ENCODE measurements at places on chromosomes 4 and X. TPM values are rescaled to one million over a fixed set of nuclear protein-coding genes. Genes with fewer than 3 reads are reported as not detected.
A peak's percentile ranks its signal among the peaks of the same experiment; 100 is the strongest.

DNA sequence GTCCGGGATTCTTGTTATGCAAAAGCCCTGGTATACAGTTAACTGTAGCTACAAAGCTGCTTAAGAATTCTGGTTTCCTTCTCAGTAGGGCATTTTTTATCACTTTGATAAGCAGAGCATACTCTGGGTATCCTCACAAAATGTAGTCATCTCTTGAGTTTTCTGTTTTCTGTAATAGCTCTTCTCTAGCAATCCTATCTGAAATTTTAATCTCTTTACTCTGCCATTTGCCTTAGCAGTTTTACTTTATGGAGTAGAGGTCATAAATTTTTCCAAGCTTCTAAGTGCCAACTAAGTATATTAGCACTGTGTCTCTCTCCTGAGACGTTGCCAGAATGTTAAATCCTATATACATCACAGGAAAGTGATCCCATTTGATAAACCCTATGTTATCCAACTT, 28.0 kb upstream of the BANK1 start:
- no peak for DNase-seq
- no peak overlapping the region for H3K27ac ChIP-seq
- no peaks in the 10 kb centered on the region for H3K36me3 ChIP-seq
- no peak overlapping the region for H3K4me3 ChIP-seq
- H3K4me1 ChIP-seq = no peaks in the 10 kb centered on the region
- H3K27me3 ChIP-seq = no peaks in the 10 kb centered on the region

GRCh38 chr4:76235915-76236314, 15.6 kb upstream of the FAM47E start:
- H3K4me3 ChIP-seq = no peak overlapping the region
- H3K36me3 ChIP-seq = no peaks in the 10 kb centered on the region
- H3K4me1 ChIP-seq = peaks cover 39% of the 10 kb centered on the region

GRCh38 chr4:55980725-55981124, 32.0 kb downstream of the CEP135 start:
- no peaks in the 10 kb centered on the region for H3K4me1 ChIP-seq
- H3K36me3 ChIP-seq = peaks cover 48% of the 10 kb centered on the region
- DNase-seq = no peak

DNA sequence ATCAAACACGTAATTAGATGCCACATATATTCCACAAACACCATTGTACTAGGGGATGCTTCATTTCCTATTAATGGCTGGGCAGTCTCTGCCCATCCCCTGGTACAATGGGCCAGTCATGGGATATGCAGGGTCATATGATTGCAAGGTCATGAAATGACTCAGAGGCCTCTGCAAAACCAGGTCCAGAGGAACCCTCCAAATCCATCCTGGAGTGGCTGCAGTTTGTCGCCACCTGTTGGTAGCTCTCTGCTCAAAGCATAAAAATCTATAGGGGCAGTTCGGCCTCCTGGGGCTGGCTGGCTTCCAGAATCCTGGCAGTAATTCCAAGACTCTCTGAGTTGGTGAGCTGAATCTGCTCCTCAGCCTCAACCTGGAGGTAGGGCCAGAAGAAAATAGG, 22.9 kb upstream of the PUDP start:
- peak; percentile 59 for DNase-seq
- no peaks in the 10 kb centered on the region for H3K4me1 ChIP-seq
- H3K4me3 ChIP-seq = no peak overlapping the region
- H3K27ac ChIP-seq = no peak overlapping the region

DNA sequence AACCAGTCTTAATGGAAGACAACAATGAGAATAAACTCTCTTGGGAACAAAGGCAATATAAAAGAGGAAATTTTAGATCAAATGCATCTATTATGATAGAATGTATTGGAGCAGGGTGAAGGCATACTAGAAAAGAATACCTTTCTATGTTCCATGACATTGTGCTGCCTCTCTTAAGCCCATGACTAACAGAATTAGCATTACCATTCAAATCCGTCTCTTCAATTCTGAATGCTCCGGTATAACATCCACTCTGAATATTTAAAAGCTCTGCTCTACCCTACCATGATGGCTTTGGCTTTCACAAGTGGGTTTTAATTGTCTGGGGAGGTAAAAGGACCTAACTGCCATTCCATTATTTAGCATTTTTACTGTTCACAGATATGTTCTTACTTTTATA, 1878.4 kb downstream of the ARAP2 start:
- no peaks in the 10 kb centered on the region for H3K36me3 ChIP-seq
- H3K4me3 ChIP-seq = no peak overlapping the region
- no peak for DNase-seq

GRCh38 chrX:48902776-48903175, 5.0 kb downstream of the PQBP1 start:
- no peak overlapping the region for H3K27ac ChIP-seq
- H3K36me3 ChIP-seq = peaks cover 51% of the 10 kb centered on the region
- no peak overlapping the region for H3K4me3 ChIP-seq
- H3K27me3 ChIP-seq = no peaks in the 10 kb centered on the region
- no peak for DNase-seq

GRCh38 chr4:150694438-150694837, 112.5 kb downstream of the MAB21L2 start:
- no peak overlapping the region for H3K27ac ChIP-seq
- H3K4me3 ChIP-seq = no peak overlapping the region
- no peak for DNase-seq
- H3K36me3 ChIP-seq = peaks cover 6% of the 10 kb centered on the region
- H3K27me3 ChIP-seq = no peaks in the 10 kb centered on the region

- DNase-seq = peak; percentile 8
- H3K36me3 ChIP-seq = no peaks in the 10 kb centered on the region
These were observed 41.6 kb upstream of the PPARGC1A start for GRCh38 chr4:23931489-23931830.

GRCh38 chr4:183394166-183394951, 50.1 kb upstream of the CDKN2AIP start:
- no peak overlapping the region for H3K4me3 ChIP-seq
- no peak overlapping the region for H3K27ac ChIP-seq
- no peak for DNase-seq

GRCh38 chrX:129984111-129984958, 1.9 kb downstream of the BCORL1 start:
- H3K4me1 ChIP-seq = peaks cover 10% of the 10 kb centered on the region
- H3K27ac ChIP-seq = no peak overlapping the region
- peaks cover 32% of the 10 kb centered on the region for H3K27me3 ChIP-seq
- DNase-seq = no peak
- H3K36me3 ChIP-seq = peaks cover 6% of the 10 kb centered on the region
- H3K4me3 ChIP-seq = no peak overlapping the region

DNA sequence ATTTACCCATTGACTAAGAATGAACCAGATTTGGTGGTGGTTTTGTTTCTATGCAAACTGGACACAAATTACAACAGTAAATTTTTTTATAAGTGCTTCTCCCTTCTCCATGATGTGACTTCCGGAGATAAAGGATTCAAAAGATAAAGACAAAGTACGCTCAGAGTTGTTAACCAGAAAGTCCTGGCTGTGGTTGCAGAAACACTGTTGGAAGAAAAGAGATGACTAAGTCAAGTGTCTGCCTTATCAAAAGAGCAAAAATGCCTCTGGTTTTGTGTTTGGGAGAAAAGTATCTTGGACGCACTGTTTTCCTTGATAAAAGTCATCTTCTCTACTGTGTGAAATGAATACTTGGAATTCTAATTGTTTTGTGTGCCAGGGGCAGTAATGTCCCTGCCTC, 213.4 kb downstream of the GC start:
- no peak for DNase-seq
- no peaks in the 10 kb centered on the region for H3K4me1 ChIP-seq
- H3K4me3 ChIP-seq = no peak overlapping the region
- H3K27me3 ChIP-seq = no peaks in the 10 kb centered on the region
- H3K27ac ChIP-seq = no peak overlapping the region
- H3K36me3 ChIP-seq = no peaks in the 10 kb centered on the region

GRCh38 chrX:40966213-40966820, 118.9 kb upstream of the USP9X start:
- DNase-seq = no peak
- H3K36me3 ChIP-seq = no peaks in the 10 kb centered on the region
- H3K27ac ChIP-seq = no peak overlapping the region
- peaks cover 71% of the 10 kb centered on the region for H3K27me3 ChIP-seq

GRCh38 chr4:183249854-183250253, 70.2 kb downstream of the CLDN22 start:
- H3K27ac ChIP-seq = no peak overlapping the region
- H3K27me3 ChIP-seq = no peaks in the 10 kb centered on the region
- H3K36me3 ChIP-seq = peaks cover 37% of the 10 kb centered on the region
- H3K4me1 ChIP-seq = no peaks in the 10 kb centered on the region
- DNase-seq = peak; percentile 54

- peaks cover 37% of the 10 kb centered on the region for H3K27me3 ChIP-seq
- H3K27ac ChIP-seq = no peak overlapping the region
- H3K36me3 ChIP-seq = no peaks in the 10 kb centered on the region
These were observed 52.4 kb upstream of the NDP start for GRCh38 chrX:44025555-44025954.

GRCh38 chr4:15586066-15586465, 69.1 kb downstream of the FBXL5 start:
- peaks cover 21% of the 10 kb centered on the region for H3K4me1 ChIP-seq
- H3K27me3 ChIP-seq = no peaks in the 10 kb centered on the region
- no peak overlapping the region for H3K4me3 ChIP-seq
- H3K27ac ChIP-seq = no peak overlapping the region

GRCh38 chr4:156976147-156976546, 4.5 kb upstream of the PDGFC start:
- H3K36me3 ChIP-seq = no peaks in the 10 kb centered on the region
- H3K27me3 ChIP-seq = no peaks in the 10 kb centered on the region
- DNase-seq = peak; percentile 70
- peak overlapping the region; percentile 95 for H3K27ac ChIP-seq
- no peak overlapping the region for H3K4me3 ChIP-seq

- peaks cover 17% of the 10 kb centered on the region for H3K4me1 ChIP-seq
- H3K27me3 ChIP-seq = no peaks in the 10 kb centered on the region
- peak overlapping the region; percentile 63 for H3K27ac ChIP-seq
- H3K36me3 ChIP-seq = no peaks in the 10 kb centered on the region
- peak; percentile 81 for DNase-seq
These were observed 75.9 kb upstream of the CAMK2D start for GRCh38 chr4:113837397-113837796.

- DNase-seq = no peak
- H3K27me3 ChIP-seq = peaks cover 72% of the 10 kb centered on the region
- no peak overlapping the region for H3K27ac ChIP-seq
- H3K36me3 ChIP-seq = no peaks in the 10 kb centered on the region
- H3K4me1 ChIP-seq = peaks cover 14% of the 10 kb centered on the region
These were observed 217.0 kb downstream of the GUCY2F start for GRCh38 chrX:109264878-109265277.

DNA sequence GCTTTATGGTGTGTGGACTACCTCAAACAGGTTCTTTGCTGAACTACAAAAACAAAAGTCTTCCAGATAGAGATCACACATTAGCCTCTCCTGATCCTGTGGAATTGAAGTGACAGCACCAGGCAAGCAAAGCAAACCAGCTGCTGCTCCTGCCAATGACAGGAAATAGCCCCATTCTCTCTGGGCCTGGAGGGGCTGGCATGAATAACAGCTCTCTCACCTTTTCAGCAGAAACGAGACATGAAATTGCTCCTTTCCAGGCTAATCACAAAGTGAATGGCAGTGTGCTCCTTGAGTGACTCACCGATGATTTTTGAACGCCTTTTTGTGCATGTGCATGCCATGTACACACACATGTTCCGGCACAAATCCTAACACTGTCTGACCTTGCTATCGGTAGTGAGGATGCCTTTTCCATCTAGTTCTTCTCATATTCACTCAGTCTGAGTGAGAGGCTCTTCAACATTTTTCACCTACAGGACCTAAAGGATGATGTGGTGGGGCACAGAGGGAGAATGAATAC, 24.4 kb downstream of the MFAP3L start:
- no peaks in the 10 kb centered on the region for H3K27me3 ChIP-seq
- H3K36me3 ChIP-seq = no peaks in the 10 kb centered on the region
- no peak overlapping the region for H3K4me3 ChIP-seq
- H3K4me1 ChIP-seq = no peaks in the 10 kb centered on the region
- no peak for DNase-seq
- H3K27ac ChIP-seq = no peak overlapping the region

- H3K27ac ChIP-seq = peak overlapping the region; percentile 8
- DNase-seq = no peak
- peaks cover 13% of the 10 kb centered on the region for H3K4me1 ChIP-seq
- no peaks in the 10 kb centered on the region for H3K36me3 ChIP-seq
- H3K4me3 ChIP-seq = no peak overlapping the region
These were observed 347.1 kb downstream of the GBA3 start for GRCh38 chr4:23039818-23040217.

DNA sequence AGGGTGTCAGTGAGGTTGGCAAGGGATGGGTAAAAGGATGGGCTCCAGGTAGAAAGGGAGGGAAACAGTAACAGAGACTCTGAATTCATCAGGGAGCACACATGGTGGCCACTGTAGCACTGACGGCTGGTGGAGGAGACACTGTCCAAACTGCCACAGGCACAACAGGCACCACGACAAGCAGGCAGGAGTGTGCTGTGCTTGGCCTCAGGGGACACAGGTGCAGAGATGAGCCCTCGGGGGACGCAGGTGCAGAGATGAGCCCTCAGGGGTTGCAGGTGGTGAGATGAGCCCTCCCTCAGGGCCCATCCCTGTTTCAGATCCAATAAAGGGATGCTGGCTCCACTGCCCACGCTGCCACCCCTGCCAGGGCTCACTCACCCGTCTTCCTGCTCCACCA, 7.6 kb downstream of the PDE6B start:
- no peak for DNase-seq
- H3K4me1 ChIP-seq = no peaks in the 10 kb centered on the region
- H3K4me3 ChIP-seq = no peak overlapping the region
- peaks cover 50% of the 10 kb centered on the region for H3K27me3 ChIP-seq
- no peak overlapping the region for H3K27ac ChIP-seq

DNA sequence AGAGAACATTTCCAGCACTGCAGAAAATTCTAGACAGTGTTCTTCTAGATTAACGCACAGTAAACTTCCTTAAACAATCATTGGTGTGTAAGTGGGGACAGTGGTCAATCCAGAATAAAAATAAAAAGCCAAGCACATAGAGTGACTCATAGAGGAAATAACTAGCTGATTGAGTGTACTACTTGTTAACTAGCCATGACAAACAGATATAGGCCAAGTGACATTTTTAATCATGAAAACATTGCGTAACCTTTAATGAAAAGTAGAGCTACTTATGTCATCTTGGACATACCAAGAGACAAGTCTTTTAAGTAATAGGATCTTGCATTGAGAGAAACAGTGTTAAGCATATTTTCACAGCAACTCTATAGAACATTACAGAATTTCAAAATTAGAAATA, 233.9 kb upstream of the MAB21L2 start:
- no peak overlapping the region for H3K27ac ChIP-seq
- no peaks in the 10 kb centered on the region for H3K36me3 ChIP-seq
- H3K4me1 ChIP-seq = peaks cover 15% of the 10 kb centered on the region
- H3K27me3 ChIP-seq = no peaks in the 10 kb centered on the region
- DNase-seq = peak; percentile 40

GRCh38 chrX:68632491-68632890, 15.0 kb upstream of the STARD8 start:
- no peak overlapping the region for H3K27ac ChIP-seq
- no peak overlapping the region for H3K4me3 ChIP-seq
- H3K36me3 ChIP-seq = no peaks in the 10 kb centered on the region

LAP3 gene
- total RNA-seq = 31.0 TPM

CT47B1 gene
- total RNA-seq = not detected

SLC25A43 gene
- 18.4 TPM for total RNA-seq

CD38 gene
- not detected for total RNA-seq

S100P gene
- total RNA-seq = 55.6 TPM

CT83 gene
- not detected for total RNA-seq

FAAH2 gene
- 1.7 TPM for total RNA-seq
